NCI-H1105 (cell line): ENCODE measurements at places on chromosomes 6 and 20.

- no peak for DNase-seq
Measured at GRCh38 chr6:90424580-90424979, 127.9 kb upstream of the BACH2 start.

DNA sequence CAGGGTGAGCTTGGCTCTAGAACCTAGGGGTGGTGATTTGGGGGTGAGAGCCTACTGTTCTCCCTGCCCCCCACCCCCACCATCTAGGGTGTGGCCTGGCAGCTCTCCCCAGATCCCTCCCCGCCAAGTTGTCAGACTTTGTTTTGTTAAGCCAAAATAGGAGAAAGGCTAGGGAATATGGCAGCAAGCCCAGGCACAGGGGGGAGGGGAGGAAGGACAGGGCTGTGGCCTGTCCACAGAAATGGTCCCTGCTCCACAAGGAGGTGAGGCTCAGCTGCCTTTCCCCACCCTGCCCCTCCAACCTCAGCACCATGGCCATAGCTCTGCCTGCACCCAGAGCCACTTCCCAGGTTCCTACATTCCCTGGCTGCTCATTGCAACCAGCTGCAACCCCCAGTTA lies 17.2 kb downstream of the SCUBE3 start:
- DNase-seq, result no peak

DNA sequence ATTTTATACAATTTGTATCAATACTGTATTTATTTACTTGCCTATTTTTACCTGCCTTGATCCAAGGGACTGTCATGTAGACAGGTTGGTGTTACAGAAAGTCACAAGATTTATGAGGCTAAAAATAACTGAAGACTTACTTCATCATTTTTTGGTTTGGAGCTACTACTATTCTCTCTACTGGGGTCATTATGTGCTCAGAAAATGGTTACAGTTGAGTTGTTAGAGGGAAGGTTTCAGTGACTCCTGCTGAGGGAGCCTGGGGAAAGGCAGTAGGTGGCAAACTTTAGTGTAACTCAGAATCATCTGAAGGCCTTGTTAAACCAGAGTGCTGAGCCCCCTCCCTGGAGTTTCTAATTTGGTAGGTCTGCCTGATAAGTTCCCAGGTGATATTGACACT lies 118.8 kb downstream of the TINAG start:
- no peak for DNase-seq

- no peak for DNase-seq
Measured at GRCh38 chr6:39362487-39362865, 40.0 kb upstream of the KCNK16 start.

DNA sequence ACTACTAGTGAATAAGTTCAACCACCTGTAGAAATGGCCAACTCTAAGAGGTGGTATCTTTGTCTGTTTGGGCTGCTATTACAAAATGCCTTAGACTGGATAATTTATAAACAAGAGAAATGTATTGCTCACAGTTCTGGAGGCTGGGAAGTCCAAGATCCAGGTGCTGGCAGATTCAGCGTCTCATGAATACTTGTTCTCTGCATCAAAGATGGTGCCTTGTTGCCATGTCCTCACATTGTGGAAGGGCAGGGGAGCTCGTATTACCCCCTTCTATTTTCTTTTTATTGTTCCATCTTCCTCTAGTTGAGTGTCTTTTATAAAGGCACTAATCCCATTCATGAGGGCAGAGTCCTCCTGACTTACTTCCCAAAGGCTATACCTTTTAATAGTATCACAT lies 58.0 kb downstream of the LRRC1 start:
- DNase-seq, result no peak

GRCh38 chr6:85923013-85923430 lies 280.3 kb upstream of the SYNCRIP start:
- DNase-seq, result peak; percentile 24

GRCh38 chr6:114216789-114217467 lies 125.9 kb downstream of the HS3ST5 start:
- DNase-seq, result no peak

GRCh38 chr6:100152201-100152600 lies 158.2 kb upstream of the MCHR2 start:
- DNase-seq, result no peak

- no peak for DNase-seq
Measured at GRCh38 chr6:147154454-147154853, 49.8 kb upstream of the STXBP5 start.

DNA sequence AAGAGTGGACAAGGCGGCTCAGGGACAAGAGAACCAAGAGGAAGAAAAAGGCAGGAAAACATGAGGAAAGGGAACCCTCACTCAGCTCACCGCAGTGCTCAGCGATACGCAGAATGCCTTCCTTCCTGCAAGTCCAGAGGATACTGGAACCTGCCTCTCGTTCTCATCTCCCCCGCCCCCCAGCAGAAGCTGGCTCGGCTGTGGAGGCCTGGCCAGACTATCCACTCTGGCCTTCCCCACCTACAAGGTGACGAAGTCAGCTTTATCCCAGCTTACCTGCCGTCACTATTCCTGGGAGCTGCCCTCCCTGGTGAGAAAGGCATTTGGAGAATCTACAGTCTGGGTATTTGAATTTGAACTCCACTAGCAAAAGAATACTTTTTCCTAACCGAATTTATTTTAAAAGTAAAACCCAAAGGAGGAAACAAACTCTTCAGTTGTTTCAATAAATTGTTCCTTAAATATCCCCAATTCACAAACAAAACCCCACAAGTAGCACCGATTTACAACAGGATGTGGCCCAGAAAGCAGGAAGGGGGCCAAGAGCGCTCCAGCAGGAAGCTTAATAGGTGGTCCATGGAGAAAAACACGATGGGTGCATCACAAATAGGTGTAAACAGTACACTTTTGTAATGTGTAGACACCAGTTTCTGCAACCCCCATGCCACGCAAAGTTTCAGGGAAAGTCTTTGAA lies 2.1 kb upstream of the DIDO1 start:
- DNase-seq, result no peak

GRCh38 chr6:41657131-41658094 lies 19.1 kb downstream of the MDFI start:
- no peak for DNase-seq

DNA sequence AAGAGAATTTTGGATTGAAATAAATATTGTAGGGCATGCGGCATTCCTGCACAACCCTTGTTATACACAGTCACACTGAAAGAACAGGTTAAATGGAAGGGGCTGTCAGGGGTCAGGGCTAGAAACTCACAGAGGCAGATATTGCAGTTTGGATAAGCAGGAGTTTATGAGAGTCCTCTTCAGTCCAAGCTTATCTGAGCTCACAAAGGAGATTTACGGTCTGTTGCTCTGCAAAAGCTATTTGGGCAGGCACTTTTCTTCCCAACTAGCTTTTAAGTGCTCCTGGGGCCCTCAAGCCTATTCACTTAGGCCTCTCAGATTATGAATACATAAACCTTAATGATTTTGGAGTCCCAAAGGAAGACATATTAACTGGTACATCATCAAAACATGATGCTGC lies 156.2 kb downstream of the SOX4 start:
- DNase-seq, result peak; percentile 92

GRCh38 chr6:34150766-34151165 lies 4.9 kb upstream of the GRM4 start:
- no peak for DNase-seq

- DNase-seq, result no peak
Measured at GRCh38 chr20:32581839-32582658, 3.1 kb downstream of the NOL4L start.

DNA sequence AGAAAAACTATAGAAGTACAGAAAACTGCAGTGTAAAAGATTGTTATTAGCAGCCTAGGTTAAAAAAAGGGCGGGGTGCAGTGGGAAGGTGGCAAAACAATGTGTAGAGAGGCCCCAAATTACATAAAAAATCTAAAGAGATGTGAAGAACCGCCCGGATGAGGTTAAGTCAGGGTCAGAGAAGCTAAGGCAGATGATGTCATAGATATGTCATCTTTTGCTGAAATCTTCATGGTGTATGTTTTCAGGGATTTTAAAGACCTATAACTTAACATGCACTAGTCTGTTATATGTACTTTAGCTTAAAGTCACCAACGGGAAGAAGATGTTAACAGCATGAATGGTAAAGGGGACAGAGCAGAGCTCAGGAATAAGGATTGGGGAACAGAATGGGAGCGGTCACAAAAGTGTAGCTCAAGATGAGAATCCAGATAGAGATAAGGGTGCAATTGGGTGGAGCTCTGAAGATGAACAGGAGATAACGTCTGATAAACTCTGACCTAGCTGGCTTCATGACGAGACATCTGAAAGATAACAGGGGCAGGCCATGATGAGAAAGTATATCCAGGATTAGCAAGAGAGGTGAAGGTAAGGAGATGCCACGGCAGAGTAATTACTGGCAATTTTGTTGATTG lies 83.4 kb downstream of the TFAP2A start:
- no peak for DNase-seq

DNA sequence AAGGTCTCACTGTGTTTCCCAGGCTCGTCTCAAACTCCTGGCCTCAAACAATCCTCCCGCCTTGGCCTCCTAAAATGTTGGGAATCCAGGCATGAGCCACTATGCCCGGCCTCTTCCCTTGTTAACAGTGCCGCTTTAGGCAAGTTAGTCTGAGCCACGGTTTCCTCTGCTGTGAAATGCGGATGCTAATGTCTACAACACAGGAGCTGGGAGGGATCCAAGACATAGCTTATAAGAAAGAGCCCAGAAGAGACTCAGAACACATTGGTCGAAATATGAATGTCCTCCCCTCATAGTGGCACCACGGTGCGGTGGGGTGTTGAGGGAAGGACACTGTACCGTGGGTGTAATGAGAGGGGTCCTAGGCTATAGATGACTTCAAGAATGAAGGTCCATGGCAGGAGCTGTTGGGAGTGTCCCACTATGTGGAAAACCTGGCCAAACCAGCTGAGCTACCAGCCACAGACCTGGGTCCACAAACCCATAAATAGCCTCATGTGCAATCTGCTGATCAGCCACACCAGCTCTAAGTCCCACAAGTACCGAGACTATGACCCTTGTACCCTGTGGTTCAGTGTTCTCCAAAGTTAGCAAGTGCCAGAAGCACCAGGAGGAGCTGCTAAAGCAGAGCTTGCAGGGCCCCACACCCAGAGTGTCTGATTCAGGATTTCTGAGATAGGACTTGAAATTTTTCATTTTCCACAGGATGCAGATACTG lies 57.8 kb upstream of the ZFAND3 start:
- DNase-seq, result no peak

DNA sequence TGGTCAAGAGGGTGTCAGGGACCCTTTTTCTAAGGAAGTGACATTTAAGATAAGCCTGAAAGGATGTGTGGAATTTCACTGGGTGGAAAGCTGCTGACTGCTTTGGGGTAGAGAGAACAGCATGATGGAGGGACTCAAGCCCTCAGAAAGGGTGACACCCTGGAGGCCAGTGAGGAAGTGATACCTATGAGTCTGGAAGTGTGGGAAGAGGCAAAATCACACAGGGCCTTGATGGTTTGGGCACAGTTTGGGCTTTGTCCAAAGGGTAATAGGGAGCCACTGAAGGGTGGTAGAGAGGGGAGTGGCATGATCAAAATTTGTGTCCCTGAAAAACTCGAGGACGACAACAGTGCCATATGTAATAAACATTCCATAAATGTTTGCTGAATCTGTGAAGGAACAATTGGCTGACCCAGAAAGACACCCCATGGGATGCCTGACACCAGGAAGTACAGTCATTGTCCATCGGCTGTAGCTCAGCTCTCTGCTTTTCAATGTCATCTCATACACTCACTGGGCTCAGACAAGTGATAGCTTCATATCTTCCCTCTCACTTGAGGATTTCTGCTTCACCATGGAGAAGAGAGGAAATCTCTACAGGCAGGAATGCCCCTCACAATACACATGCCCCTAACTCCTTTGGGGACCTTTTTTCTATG lies 21.3 kb downstream of the CASS4 start:
- DNase-seq, result no peak

DNA sequence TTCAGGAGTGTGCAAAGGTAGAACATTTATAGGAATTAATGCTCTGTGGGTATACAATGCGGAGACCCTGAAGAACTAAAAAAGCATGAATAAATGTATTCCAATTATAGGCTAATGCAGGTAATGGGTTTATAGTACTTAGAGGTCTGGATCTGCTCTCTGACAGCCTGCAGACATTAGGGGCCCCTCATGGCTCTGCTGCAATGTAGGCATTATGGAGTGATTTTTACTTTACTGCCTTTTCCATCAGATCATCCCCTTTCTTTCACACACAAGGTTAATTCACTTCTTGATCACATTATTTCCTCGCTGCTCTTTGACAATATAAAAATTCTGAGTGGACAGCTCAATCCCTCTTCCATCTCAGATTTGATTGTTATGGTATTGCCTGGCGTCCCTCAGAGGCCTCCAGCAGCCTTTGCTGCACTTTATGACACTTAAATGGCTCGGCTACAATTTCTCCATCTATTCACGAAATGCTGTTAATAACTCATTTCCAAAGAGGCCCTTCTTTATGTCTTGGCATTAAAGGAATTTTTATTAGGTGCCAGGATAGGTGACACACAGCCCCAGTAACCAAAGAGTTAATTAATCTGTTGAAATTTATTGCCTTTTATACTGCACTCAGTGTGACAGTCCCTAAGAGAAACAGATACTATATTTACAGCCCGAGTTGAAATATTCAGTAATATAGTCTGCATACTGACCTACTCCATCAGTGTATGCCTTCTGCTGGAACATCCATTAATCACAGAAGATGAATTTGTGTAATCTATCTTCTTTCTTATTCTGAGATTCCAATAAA lies 33.4 kb upstream of the SLC35B3 start:
- DNase-seq, result no peak

- no peak for DNase-seq
Measured at GRCh38 chr6:26158581-26159356, 71.5 kb downstream of the HFE start.

- DNase-seq, result no peak
Measured at GRCh38 chr6:148955441-148955840, 208.6 kb downstream of the UST start.

DNA sequence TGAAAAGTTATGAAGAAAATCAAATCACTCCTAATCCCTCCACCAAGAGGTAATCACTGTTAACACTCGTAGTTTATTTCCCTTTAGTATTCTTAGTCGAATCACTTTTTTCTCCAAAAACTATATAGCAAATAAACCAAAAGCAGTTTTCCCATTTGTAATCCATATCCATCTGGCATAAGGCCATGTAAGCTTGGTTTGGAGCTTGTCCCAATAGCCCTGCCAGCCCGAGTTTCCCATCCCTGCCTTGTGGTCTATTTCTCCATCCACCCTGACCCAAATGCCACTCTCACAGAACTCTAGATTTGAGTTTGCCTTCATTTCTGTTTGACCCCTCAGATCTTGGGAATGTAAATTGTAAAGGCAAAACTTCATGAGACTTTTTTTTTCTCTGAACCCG lies 71.8 kb upstream of the DSP start:
- no peak for DNase-seq
